ENCODE measurements at places on chromosomes 13 and 19.

DNA sequence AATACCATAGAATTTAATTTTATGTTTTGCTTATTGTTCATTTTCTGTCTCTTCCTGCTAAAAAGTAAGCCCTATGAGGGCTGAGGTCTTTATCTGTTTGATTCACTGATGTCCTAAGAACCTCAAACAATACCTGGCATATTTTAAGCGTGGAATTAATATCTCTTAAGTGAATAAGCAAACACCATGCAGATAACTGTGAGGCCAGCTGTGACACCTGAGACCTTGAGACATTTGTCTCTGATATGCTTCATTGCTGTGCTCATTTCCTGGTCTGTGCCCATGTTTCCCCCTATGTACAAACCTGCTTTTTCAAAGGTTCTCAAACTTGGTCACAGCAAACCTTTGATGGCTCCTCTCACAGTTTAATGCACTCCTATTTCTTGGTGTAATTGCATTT, 254.6 kb downstream of the COG6 start:
- no peak for DNase-seq

GRCh38 chr19:4923276-4923747, 14.0 kb downstream of the UHRF1 start:
- no peak for DNase-seq

DNA sequence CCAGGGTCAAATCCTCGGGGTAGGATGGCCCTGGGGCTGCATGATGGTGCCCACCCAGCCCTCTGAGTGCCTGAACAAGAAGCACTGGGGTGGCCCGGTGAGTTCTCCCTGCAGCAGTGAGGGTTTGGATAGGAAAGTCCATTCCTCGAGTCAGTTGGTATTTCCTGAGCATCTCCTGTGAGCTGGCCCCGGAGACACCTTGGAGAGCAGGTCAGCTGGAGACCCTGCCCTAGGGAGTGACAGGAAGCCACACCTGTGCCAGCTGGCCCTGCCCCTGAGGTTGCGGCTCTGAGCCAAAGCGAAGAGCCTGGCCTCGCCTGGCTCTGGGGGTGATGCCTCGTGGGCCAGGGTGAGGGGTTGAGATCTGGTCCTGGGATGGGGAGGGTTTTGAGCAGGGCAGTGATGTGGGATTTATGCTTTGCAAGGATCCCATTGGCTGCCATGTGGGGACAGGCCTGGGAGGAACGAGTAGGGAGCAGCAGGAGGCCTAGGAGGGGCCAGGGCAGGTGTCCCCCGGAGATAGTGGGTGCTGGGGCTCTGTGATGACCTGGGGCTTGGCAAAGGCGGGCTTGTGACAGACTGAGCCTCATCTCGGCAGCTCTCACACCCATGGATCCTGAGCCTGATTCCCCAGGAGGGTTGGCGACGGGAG, 16.0 kb downstream of the CRTC1 start:
- no peak for DNase-seq

GRCh38 chr13:94622344-94622743, 20.7 kb downstream of the GPR180 start:
- no peak for DNase-seq

- DNase-seq: no peak
Measured at GRCh38 chr19:12937093-12937926, 1.1 kb upstream of the CALR start.

- DNase-seq: no peak
Measured at GRCh38 chr19:52897138-52897935, at the start of gene ZNF320. ZNF320 (minus strand) TSS chr19:52897635; CDS start chr19:52890255, 7,380 bp downstream.

GRCh38 chr13:74248477-74248876, 114.3 kb upstream of the KLF12 start:
- DNase-seq: no peak

DNA sequence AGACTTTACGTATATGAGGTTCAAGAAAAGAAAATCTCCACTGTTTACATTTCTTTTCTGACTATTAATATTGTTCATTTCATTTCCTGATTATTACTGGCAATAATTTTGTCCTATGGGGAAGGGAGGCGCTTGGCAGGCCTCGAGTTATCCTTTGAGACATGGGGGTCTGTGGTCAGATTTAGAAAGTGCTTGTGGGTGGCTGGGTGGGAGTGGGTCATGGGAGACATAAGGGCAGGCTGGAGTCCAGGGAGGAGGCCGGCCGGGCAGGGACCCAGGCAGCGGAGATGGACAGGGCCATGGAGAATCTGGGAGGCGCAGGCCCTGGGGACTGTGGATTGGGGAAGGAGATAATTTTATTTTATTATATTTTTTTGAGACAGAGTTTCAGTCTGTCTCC, 40.1 kb downstream of the LTBP4 start:
- no peak for DNase-seq

- DNase-seq: no peak
Measured at GRCh38 chr13:111626371-111627305, 306.2 kb downstream of the TEX29 start.

DNA sequence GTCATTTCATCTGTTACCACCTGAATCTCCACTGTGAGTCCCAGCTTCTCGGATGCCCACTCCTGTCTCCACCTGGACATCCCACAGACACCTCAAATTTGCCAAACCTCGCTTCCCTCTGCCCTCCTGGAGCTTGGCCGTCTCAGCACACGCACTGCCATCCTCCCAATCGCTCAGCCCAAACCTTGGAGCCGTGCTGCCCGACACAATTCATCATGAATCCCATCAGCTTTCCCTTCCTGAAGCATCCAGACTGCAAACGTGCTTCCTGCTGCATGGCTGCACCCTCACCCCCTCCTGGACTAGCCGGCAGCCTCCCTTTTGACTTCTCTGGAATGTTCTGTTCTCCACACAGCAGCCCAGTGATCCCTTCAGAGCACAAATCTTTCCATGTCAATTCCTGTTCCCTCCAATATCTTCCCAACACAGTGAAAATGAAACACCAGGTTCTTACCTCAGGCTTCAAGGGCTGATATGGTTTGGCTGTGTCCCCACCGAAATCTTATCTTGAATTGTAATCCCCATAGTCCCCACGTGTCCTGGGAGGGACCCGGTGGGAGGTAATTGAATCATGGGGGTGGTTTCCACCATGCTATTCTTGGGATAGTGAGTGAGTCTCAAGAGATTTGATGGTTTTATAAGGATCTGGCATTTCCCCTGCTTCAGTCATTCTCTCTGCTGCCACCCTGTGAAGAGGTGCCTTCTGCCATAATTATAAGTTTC, 1.1 kb upstream of the PROZ start:
- no peak for DNase-seq

DNA sequence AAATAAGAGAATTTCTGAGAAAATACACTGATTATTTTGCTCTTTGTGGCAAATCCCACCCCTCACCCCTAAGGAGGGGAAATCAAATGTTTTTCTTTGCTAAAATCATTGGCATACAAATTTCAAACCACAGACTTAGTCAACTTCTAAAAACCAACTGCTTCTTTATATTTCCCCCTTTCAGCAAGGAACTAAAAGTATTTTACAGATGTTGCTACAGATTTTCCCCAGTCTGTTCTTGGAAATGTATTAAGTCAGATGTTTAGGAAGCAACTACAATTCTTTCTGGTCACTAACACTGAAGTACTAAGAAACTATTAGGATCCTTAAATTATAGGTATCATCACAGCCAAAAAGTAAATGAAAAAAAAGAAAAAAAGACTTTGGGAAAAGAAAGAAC, 6.9 kb downstream of the MTMR6 start:
- no peak for DNase-seq

- DNase-seq: peak; percentile 69
Measured at GRCh38 chr13:32883474-32883873, 132.7 kb upstream of the KL start.

GRCh38 chr19:39390751-39391437, at the start of the genes MED29 and PAF1:
MED29 (plus strand) TSS chr19:39391378; CDS start chr19:39391423, 45 bp downstream.
PAF1 (minus strand) TSS chr19:39391106; CDS start chr19:39390864, 242 bp downstream.
- DNase-seq: peak; percentile 99

- DNase-seq: no peak
Measured at GRCh38 chr13:49253310-49253709, 5.6 kb downstream of the CDADC1 start.
